Sigmoid colon (tissue), 7 donors: ENCODE measurements at places on chromosomes 11 and 22. TPM values are rescaled to one million over a fixed set of nuclear protein-coding genes. Genes with fewer than 3 reads are reported as not detected.

- DNase-seq: no peak
Observed at GRCh38 chr11:128598096-128598495, 10.7 kb upstream of the ETS1 start.

DNA sequence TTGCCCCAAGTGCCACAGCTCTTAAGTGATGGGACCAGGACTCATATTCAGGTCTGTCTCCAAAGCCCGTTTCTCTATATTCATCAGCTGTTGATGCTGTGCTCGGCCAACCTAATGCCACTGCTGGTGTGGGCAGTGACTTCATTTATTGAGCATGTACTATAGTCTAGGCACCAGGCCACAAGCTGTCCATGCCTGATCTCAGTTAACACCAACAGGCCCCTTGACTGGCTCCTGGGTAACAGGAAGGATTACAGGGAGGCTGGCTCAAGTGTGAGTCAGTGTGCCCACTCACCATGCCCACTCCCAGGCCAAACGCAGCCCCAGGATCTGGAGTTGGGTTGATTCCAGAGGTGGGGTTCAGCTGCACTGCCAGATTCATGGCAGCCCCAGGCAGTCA lies 8.6 kb upstream of the CRYBB2 start:
- DNase-seq: no peak

- no peak for DNase-seq
Observed at GRCh38 chr11:123587044-123587443, 67.4 kb downstream of the SCN3B start.

GRCh38 chr22:46390652-46391301 lies 55.3 kb downstream of the TRMU start:
- DNase-seq: no peak

GRCh38 chr11:102438311-102439062 lies 14.1 kb downstream of the TMEM123 start:
- no peak for DNase-seq

DNA sequence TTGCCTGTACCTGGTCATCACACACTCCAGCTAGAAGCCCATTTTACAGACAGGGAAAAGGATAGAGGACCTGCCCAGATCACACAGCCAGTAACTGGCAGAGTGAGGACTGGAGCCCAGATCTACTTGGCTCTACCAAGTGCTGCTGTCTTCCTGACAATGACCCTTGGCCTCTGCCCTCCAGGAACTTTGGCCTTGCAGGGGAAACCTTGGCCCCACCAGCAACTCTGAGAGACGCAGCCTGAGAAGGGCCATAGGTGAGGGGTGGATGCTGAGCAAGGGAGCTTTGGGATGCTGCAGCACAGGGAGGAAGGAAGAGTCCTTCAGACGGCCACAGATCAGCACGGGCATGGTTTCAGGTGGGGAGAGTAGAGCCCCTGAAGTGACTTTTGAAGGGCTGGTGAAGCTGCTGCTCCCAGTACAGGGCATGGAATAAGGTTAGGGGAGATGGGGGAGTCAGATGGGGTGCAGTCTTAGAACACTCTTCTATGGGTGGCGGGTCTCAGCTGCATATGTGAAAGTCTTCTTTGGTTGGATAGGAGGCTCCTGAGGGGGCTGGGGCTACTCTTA lies 2.0 kb upstream of the CAPN5 start:
- DNase-seq: peak; percentile 44

The MPZL3 gene
- 0.16 TPM for total RNA-seq

The PAX6 gene
- not detected for total RNA-seq

GRCh38 chr11:10858439-10859325 lies 829 bp upstream of the ZBED5 start:
- peak; percentile 84 for DNase-seq

DNA sequence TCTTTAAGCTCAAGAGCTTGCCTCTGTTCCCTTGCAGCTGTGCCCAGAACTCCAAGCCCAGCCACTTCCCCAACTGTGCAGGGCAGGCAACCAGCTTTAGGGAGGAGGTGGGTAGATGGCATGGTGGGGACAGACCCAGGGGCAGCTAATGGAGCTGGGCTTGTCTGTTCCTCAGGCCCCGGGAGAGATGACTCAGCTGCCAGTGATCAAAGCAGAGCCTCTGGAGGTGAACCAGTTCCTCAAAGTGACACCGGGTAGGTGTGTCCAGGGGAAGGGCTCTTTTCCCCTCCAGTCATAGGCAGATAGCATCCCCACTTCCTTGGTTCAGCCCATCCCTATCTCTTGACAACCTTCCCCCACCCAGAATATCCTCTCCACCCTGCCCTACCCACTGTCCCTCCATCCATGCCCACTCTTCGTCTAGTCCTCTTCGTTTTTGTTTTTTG lies 32.4 kb downstream of the CREB3L1 start:
- DNase-seq: no peak

The MMP8 gene
- not detected for total RNA-seq

The CAPN5 gene
- total RNA-seq: 4.1 TPM

DNA sequence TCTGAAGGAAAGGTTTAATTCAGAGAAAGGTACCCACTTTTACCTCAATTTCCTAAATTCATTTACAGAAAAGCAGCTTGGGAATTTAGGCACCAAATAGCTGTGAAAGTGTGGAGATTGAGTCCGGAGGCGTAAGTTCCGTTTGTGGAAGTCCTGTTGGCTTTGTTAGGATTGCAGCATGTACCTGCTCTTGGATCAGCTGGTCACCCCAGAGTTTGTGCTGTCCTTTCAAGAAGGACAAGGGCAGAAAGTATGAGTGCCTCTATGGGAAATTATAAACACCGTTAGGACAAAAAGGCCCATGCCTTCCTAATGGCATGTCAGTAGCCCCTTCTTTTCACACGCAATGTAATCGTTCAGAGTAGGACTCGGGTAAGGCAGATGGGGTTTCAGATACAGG lies 97.8 kb downstream of the SCN3B start:
- DNase-seq: no peak

DNA sequence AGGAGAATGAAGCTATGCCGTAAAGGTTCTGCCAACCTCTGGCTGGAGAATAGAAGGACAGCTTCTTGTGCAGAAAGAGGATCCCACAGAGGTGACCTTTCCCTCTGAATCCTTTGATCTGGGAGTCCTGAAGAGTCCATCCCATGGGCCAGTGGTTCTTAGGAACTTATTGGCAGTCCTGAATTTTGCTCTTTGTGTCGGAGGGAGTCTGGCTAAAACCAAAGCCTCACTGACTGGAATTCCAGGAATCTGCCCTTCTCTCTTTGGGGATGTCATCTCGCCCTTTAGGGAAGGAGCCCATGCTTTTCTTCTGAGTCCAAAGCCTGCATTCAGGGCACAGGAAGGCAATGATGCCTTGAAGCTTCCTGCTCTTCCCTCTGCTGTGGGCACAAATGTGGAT lies 45.5 kb downstream of the PKNOX2 start:
- DNase-seq: peak; percentile 13

- DNase-seq: no peak
Observed at GRCh38 chr22:20238901-20239675, 29.0 kb downstream of the RTN4R start.

- no peak for DNase-seq
Observed at GRCh38 chr11:69280994-69281393, 13.0 kb upstream of the MYEOV start.

DNA sequence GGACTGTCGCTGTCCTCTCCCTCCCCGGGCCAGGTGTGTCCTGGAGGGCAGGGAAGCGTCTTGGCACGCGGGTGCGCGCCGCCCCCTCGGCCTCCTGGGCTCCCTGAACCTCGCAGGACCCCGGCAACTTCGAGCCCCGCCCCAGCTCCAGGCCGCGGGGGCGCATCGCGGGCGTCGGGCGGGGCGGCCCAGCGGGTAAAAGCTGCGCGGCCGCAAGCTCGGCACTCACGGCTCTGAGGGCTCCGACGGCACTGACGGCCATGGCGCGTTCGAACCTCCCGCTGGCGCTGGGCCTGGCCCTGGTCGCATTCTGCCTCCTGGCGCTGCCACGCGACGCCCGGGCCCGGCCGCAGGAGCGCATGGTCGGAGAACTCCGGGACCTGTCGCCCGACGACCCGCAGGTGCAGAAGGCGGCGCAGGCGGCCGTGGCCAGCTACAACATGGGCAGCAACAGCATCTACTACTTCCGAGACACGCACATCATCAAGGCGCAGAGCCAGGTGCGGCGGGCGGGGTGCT lies at the start of gene CST6:
Gene CST6 (plus strand): TSS at position 224 of the 519 bp plus-strand sequence. CDS start 37 bp downstream, at position 261.
- no peak for DNase-seq

DNA sequence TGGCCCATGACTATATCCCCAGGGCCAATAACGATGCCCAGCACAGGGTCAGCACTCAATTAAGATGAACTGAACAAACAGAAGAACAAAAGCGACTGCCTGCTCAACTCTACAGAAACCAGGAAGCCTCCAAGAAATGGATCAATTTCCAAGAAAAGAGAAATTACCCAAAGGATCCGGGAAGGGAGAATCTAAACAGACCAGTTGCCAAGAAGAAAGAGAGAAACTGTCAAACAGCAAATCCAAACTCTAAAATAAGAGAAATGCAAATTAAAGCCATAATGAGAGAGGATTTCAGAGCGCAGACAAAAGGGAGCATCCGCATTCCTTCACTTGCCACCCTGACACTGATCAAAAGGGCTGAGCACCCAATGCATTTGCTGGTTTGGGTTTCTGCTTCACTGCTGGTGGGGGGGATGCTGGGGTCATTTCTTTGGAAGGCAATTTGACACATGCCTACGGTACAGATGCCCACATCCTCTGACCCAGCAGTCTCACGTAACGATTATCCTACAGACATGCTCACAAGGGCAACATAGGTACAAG lies 37.7 kb upstream of the RFPL3 start:
- DNase-seq: no peak

DNA sequence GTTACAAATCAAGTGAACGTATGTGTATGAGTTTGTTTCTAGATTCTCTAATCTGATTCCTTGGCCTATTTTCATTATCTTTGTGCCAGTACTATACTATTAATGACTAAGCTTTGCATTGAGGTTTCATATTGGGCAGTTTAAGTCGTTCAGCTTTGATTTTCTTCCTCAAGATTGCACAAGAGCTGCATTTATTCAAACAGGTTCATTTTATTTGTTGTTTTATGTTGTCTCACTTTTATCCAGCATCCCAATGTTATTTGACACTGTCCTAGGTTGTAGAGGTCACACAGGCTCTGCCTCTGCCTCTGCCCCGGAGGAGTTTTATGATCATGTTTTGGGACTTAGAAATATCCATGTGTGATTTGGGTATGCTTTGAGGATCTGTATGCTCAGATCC lies 79.8 kb downstream of the TEAD1 start:
- DNase-seq: no peak

The SYNGR1 gene
- 18.5 TPM for total RNA-seq

GRCh38 chr11:79336797-79337517 lies 103.9 kb downstream of the TENM4 start:
- DNase-seq: no peak

The KDM4D gene
- 0.33 TPM for total RNA-seq

DNA sequence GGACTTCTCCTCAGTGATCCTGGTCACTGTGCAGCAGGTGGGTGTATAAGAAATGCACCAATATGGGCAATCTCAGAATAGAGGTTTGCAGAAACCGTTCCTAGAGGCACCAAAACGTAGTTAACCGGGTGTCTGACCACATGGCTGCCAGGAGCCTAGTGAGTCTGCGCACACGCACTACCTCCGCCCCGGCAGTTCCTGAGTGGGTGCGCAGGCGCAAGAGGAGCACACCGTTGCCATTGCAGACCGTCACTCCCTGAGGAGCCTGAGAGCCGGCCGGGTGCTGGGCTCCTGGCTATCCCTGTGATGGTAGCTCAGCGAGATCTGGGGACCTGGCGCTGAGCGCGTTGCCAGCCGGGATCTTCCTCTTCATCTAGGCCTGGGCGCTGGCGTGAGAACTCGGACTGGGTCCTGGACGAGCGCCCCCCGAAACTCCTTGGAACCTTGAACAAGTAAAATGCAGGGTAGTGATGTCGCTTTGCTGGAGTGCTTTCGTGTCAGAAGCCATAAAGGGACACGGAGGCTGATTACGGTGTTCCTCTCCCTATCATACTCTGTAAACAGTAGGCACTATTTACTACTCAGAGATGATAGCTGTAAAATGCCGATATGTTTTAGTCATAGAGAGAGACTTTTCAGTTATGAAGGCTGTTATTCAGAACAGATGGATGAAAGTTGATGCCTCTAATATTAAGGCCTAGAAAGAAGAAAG lies at the start of gene MS4A13:
Gene MS4A13 (plus strand): TSS at position 249 of the 712 bp plus-strand sequence. CDS start 2,692 bp downstream, outside the sequence.
- DNase-seq: no peak

DNA sequence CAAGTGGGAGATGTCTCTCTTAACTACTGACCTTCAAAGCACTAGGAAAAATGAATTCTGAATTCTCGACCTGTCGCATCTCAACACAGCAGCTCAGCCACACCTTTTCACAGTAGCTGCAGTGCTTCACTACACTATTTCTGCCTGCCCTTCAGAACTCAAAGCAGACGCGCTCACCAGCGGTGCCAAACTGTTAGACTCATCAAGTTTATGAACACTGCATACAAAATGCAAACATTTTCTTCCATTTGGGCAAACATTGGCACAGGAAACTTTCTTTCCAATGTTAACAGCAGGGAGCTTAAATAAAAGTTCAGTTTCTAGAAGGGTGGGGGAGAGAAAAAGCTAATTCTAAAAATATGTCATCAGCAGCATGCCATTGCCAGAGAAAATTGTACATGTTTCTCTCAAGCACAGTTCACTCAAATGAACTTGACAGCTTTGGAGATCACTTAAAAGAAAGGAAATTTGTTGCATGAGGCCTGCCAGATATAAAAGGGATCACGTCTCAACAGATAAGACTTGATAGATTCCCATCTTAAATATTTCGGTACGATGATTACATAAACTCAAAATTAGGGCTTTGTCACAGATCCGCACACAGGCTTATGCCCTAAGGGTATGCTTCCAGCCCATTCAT lies 82.7 kb downstream of the CADM1 start:
- DNase-seq: no peak

GRCh38 chr11:2685051-2685450 lies 14.7 kb downstream of the KCNQ1OT1 start:
- DNase-seq: peak; percentile 24

DNA sequence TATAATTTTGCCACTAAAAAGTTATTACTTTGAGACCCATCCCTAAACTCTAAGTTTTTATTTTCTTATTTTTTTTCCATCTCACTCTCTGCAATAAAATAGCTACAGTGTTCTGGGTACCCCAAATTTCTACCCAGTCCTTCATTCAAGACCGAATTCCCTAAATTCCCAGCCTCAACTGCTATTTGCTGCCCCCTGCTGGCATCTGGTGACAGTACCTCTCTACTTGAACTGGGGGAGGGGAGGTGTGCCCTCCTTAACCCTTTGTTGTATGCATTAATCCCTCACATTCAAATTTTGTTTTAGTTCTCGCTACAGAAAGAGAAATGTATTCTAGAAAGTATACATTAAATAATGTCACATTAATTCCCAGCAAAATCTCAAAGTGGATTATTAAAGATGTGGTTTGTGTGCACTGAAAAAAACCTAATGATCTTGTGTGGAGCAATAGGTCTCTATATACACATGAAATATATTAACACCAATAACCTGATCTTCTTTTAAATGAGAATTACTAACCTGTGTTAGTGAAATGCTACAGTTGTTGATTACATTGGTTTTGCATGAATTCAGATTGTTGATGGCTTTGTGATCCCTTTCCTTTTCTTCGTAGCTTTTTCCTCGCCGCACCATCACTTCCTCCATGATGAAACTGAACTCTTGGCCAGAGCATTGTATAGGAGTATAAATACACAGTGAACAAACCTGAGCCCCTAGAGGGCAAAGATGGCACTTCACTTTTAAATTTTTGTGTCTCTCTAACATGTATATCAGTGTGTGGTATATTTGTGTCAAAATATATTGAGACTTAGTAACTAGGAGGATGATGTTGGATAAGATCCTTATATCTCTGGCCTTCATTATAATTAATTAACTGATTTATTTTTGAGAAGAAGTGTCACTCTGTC lies 590.0 kb downstream of the METTL15 start:
- no peak for DNase-seq
